ENCODE measurements at places on chromosomes 16 and 17.

GRCh38 chr17:30796016-30796415, 28.5 kb downstream of the CRLF3 start:
- DNase-seq = no peak

- DNase-seq = peak; percentile 34
These were observed 16.9 kb downstream of the DOC2B start for GRCh38 chr17:164303-165235.

DNA sequence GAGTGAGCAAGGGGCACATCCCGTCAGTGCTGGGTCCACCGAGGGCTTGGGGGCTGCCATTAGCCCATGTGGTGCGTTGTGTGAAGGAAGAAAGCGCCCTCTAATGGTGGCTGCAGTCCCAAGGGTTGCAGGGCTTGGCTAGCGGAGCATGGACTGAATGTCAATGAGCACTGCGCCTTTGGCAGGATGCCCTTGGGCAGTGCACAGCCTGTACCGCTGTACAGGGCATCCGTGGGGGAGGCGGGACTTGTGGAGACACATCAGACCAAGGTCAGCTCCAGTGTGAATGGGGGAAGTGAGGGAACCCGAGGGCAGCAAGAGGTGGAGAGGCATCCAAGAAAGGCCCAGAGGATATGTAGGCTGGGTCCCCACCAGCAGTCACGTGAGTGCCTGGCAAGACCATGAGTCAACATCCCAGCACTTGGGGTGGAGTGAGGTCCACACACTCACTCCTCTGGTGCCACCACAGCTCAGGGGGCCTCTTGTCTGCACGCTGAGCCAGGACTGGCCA, 75.5 kb upstream of the MED9 start:
- no peak for DNase-seq

DNA sequence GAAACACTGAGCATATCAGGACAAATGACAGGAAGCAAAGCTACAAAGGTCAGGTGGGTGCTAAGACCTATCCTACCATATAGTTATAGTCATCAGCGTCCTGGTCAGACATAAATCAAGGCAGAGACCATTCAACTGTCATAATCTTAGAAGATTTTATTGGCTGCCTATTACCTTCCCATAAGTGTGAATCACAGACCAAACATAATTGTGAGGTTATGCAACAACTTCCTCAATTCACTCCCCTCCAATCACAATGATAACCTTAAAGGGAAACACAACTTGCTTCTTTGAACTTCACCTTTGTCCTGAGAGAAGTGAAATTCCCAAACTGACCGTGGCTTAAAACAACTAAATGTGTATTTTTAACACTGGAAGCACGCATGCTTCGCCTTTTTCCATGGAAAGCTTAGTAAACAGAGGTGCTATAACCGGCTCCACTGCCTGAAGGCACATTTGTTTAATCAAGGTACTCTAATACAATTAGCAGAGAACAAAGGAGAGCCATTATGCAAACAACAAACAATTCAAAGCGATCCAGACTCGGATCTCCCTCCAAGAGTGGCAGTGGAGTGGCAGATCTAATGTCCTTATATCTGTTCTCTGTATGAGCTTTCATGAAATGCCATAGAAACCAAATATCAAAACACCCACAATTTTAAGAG, 84.9 kb downstream of the TMEM114 start:
- DNase-seq = peak; percentile 19

GRCh38 chr16:76777721-76778465, 413.1 kb upstream of the MON1B start:
- no peak for DNase-seq

DNA sequence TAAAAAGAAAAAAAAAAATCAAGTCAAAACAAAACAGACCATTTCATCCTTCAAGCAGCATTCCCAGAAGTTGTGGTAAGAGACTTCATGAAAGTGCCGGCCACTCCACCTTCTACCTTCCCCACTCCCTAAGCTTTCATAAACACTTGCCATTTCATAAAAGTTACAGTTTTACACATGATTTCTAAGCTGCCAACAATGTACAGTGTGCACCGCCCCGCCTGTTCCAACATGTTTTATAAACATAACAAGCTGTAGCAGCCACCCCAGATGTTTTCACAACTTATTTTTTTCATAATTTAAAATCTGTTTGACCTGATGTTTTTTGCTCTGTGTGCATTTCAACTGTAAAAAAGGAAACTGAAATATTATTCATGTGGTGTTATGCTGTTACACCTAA, 608.1 kb downstream of the TOX3 start:
- DNase-seq = no peak

GRCh38 chr17:64460955-64461354, 12.0 kb downstream of the MILR1 start:
- DNase-seq = no peak

- DNase-seq = no peak
These were observed 376 bp upstream of the STAC2 start for GRCh38 chr17:39225959-39226683.

GRCh38 chr16:12002447-12003006, 26.0 kb downstream of the SNX29 start:
- no peak for DNase-seq

- no peak for DNase-seq
These were observed 26.7 kb downstream of the KDM8 start for GRCh38 chr16:27229891-27230470.
